Mucosa of gallbladder (tissue), 1 donor: ENCODE measurements at places on chromosomes 1 and 21. TPM values are rescaled to one million over a fixed set of nuclear protein-coding genes. Genes with fewer than 3 reads are reported as not detected.

GUK1 gene
- total RNA-seq, result 235 TPM

ZNF644 gene
- 39.2 TPM for total RNA-seq

TMEM240 gene
- 4.7 TPM for total RNA-seq

CELSR2 gene
- total RNA-seq, result 20.9 TPM

EPHA8 gene
- not detected for total RNA-seq

OSCP1 gene
- 17.1 TPM for total RNA-seq
